ENCODE measurements at places on chromosomes 5 and 9. TPM values are rescaled to one million over a fixed set of nuclear protein-coding genes. Genes with fewer than 3 reads are reported as not detected.

Gene FGD3
- total RNA-seq, result not detected

- peak; percentile 92 for DNase-seq
- H3K4me1 ChIP-seq, result peaks cover 9% of the 10 kb centered on the region
- no peaks in the 10 kb centered on the region for H3K36me3 ChIP-seq
- H3K27ac ChIP-seq, result no peak overlapping the region
- H3K27me3 ChIP-seq, result no peaks in the 10 kb centered on the region
Measured at GRCh38 chr9:83620841-83621636, 1.9 kb upstream of the IDNK start.

Gene GLRA1
- total RNA-seq, result not detected

Gene RORB
- 0.36 TPM for total RNA-seq

DNA sequence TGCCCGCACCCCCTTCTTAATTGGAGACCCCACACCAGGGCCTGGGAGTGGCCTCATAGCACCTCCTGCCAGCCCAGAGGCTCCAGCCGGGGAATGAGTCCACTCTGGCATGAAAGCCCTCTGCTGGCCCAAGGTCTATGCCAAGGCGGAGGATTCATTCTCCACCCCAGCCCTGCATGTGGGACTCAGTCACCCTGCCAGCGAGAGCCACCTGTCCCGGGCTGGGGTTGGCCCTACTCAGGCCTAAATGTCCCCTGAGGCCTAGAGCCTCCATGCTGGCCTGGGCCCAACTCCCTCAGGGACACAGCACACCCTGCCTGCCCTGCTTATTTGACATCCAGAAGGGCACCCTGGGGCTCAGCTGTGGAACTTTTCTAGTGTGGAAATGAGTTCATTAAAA is 1.0 kb upstream of the RAPGEF1 start:
- H3K27me3 ChIP-seq, result no peaks in the 10 kb centered on the region
- H3K36me3 ChIP-seq, result no peaks in the 10 kb centered on the region
- H3K27ac ChIP-seq, result no peak overlapping the region
- no peak overlapping the region for H3K4me3 ChIP-seq
- DNase-seq, result no peak
- peaks cover 11% of the 10 kb centered on the region for H3K4me1 ChIP-seq

- H3K4me3 ChIP-seq, result no peak overlapping the region
- no peaks in the 10 kb centered on the region for H3K27me3 ChIP-seq
- no peak overlapping the region for H3K27ac ChIP-seq
- DNase-seq, result no peak
- H3K36me3 ChIP-seq, result no peaks in the 10 kb centered on the region
- peaks cover 21% of the 10 kb centered on the region for H3K4me1 ChIP-seq
Measured at GRCh38 chr5:156121882-156122281, 205.1 kb upstream of the SGCD start.

Gene ADRB2
- total RNA-seq, result 0.29 TPM

DNA sequence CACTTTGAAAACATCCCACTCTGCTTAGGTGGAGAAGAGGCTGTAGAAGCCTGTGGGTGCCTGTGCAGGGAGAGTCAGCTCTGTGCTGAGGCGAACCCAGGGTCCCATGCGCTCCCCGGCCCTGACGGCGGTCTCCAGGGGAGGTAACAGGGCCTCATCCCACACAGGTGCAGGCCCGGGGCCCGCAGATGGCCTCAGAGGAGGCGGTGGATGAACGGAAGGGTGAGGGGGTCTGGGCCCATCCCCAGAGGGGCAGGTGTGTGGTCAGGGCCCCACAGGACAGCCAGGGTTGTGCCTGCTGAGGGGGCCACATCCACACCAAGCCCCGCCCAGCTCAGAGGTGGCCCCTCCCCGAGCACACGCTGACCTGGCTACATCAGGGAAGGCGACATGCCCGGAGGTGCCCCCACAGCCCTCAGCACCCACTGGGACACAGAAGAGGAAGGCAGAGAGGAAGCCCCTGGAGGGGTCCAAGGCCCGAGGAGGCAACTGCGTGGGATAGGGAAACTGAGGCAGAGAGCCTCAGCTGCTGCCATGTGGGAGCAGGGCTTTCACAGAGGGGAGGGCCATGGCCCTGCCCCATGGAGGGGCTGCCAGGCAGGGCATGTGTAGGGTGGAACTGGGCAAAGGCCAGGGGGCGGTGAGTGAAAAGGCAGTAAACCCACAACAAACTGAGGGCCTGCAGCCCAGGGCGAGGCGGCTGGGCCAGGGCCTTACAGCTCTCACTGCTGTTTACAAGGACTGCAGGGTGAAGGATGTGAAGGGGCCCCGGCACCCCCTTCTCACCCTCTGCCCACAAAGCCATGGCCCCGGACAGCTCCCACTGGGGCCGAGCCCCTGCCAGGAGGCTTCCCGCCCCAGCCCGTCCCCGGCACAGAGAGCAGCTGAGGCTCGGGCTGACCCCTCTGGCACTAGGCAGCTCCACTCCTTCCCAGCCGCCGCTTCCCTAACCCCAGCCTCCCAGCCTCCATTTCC is 29.5 kb downstream of the EXD3 start:
- no peaks in the 10 kb centered on the region for H3K36me3 ChIP-seq
- no peak overlapping the region for H3K27ac ChIP-seq
- H3K4me1 ChIP-seq, result peaks cover 2% of the 10 kb centered on the region
- H3K27me3 ChIP-seq, result no peaks in the 10 kb centered on the region
- no peak for DNase-seq
- H3K4me3 ChIP-seq, result no peak overlapping the region

DNA sequence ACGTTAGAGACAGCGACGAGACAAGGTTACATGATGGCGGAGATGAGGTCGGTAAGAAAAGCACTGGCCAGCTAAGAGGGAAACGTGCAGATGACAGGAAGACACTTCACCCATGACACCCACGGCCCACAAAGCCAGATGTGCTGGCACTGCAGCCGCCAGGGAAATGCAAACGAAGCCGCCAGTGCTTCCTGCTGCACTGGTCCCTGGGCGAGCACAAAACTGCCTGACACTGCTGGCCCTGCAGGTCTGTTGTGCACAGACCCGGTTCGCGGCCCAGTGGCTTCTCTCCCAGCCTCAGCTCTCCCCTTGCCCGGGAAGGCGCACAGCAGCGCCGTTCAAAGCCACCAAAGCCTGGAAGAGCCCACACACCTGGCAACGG is 20.3 kb downstream of the QSOX2 start:
- no peak overlapping the region for H3K4me3 ChIP-seq
- peak; percentile 71 for DNase-seq
- peaks cover 14% of the 10 kb centered on the region for H3K4me1 ChIP-seq
- no peak overlapping the region for H3K27ac ChIP-seq
- H3K36me3 ChIP-seq, result peaks cover 10% of the 10 kb centered on the region

GRCh38 chr5:100855937-100856430 is 47.1 kb downstream of the ST8SIA4 start:
- H3K4me3 ChIP-seq, result no peak overlapping the region
- H3K36me3 ChIP-seq, result no peaks in the 10 kb centered on the region
- no peak overlapping the region for H3K27ac ChIP-seq
- no peaks in the 10 kb centered on the region for H3K27me3 ChIP-seq
- H3K4me1 ChIP-seq, result no peaks in the 10 kb centered on the region

GRCh38 chr9:3511551-3511950 is 14.2 kb downstream of the RFX3 start:
- no peak overlapping the region for H3K27ac ChIP-seq
- no peaks in the 10 kb centered on the region for H3K27me3 ChIP-seq
- no peaks in the 10 kb centered on the region for H3K4me1 ChIP-seq
- no peak overlapping the region for H3K4me3 ChIP-seq

Gene FBP2
- total RNA-seq, result not detected

GRCh38 chr9:133977421-133978201 is 14.5 kb downstream of the VAV2 start:
- no peak overlapping the region for H3K4me3 ChIP-seq
- H3K4me1 ChIP-seq, result no peaks in the 10 kb centered on the region
- no peaks in the 10 kb centered on the region for H3K36me3 ChIP-seq
- no peaks in the 10 kb centered on the region for H3K27me3 ChIP-seq
- DNase-seq, result peak; percentile 82
- H3K27ac ChIP-seq, result no peak overlapping the region

- H3K27ac ChIP-seq, result no peak overlapping the region
- no peak for DNase-seq
- H3K27me3 ChIP-seq, result no peaks in the 10 kb centered on the region
Measured at GRCh38 chr5:80837679-80838078, 122.5 kb upstream of the RASGRF2 start.

Gene PCDHA8
- total RNA-seq, result 0.36 TPM

- peak; percentile 84 for DNase-seq
- peaks cover 34% of the 10 kb centered on the region for H3K4me1 ChIP-seq
- H3K27me3 ChIP-seq, result no peaks in the 10 kb centered on the region
- H3K4me3 ChIP-seq, result peak overlapping the region; percentile 84
- peak overlapping the region; percentile 82 for H3K27ac ChIP-seq
- no peaks in the 10 kb centered on the region for H3K36me3 ChIP-seq
Measured at GRCh38 chr9:109012009-109012875, 1.1 kb downstream of the CTNNAL1 start.

Gene PCDHGB3
- total RNA-seq, result 6.2 TPM

GRCh38 chr9:21968331-21969010 is 25.7 kb downstream of the CDKN2A start:
- H3K27me3 ChIP-seq, result peaks cover 69% of the 10 kb centered on the region
- peak overlapping the region; percentile 56 for H3K4me3 ChIP-seq
- peaks cover 24% of the 10 kb centered on the region for H3K4me1 ChIP-seq
- DNase-seq, result peak; percentile 83
- no peak overlapping the region for H3K27ac ChIP-seq
- peaks cover 5% of the 10 kb centered on the region for H3K36me3 ChIP-seq

DNA sequence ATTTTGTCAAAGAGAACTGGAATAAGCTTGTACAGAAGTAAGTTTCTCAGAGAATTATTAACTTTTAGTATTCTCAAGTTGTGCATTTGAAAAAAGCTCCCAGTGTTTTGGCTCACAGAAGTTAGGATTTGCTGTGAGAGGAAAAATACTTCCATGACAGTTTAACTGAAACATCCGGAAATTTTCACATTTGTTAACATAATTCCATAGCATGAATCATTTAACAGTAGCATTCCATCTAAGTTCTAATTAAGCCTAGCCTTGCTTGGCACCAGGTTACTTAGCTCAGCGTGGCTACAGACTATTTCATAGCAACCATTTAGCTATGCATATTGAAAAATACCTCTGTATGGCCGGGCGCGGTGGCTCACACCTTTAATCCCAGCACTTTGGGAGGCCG is 90.8 kb downstream of the LNPEP start:
- no peak overlapping the region for H3K27ac ChIP-seq
- DNase-seq, result no peak
- H3K4me1 ChIP-seq, result no peaks in the 10 kb centered on the region
- H3K4me3 ChIP-seq, result no peak overlapping the region
- H3K36me3 ChIP-seq, result peaks cover 44% of the 10 kb centered on the region

Gene SET
- 397 TPM for total RNA-seq

Gene ORM2
- total RNA-seq, result not detected

DNA sequence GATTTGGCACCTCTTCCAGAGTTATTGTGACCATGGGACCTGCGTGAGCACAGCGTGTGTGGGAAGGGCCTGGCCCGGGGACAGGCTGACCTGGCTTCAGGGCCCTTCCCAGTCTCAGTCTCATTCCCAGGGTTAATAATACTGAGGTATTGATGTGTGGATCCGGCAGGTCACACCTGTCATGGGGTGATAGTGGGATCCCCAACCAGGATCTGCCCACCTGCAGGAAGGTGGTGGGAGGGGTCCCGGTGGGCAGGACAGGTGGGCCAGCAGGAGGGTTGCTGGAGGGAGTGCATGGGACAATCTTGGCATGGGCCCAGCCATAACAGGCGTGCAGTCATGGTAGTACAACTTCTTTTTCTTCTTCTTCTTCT is 55.4 kb downstream of the COL15A1 start:
- peaks cover 40% of the 10 kb centered on the region for H3K4me1 ChIP-seq
- no peak overlapping the region for H3K27ac ChIP-seq
- peaks cover 45% of the 10 kb centered on the region for H3K27me3 ChIP-seq
- no peak overlapping the region for H3K4me3 ChIP-seq
- DNase-seq, result no peak
- H3K36me3 ChIP-seq, result no peaks in the 10 kb centered on the region

Gene TRPM3
- total RNA-seq, result 1.2 TPM

GRCh38 chr9:21121595-21122251 is 19.9 kb downstream of the IFNW1 start:
- DNase-seq, result no peak
- H3K27me3 ChIP-seq, result peaks cover 8% of the 10 kb centered on the region
- H3K36me3 ChIP-seq, result no peaks in the 10 kb centered on the region
- H3K4me3 ChIP-seq, result no peak overlapping the region

GRCh38 chr5:31193116-31193515 is 370 bp upstream of the CDH6 start:
- H3K27ac ChIP-seq, result no peak overlapping the region
- H3K36me3 ChIP-seq, result no peaks in the 10 kb centered on the region
- peaks cover 2% of the 10 kb centered on the region for H3K4me1 ChIP-seq
- no peak overlapping the region for H3K4me3 ChIP-seq
- peak; percentile 62 for DNase-seq

Gene CEP78
- total RNA-seq, result 16.6 TPM

Data from osteoblast (primary cell).